ENCODE measurements at places on chromosomes 2 and 18. TPM values are rescaled to one million over a fixed set of nuclear protein-coding genes. Genes with fewer than 3 reads are reported as not detected.
A peak's percentile ranks its signal among the peaks of the same experiment; 100 is the strongest.

HS6ST1 gene
- total RNA-seq: 37.7 TPM

GRCh38 chr18:47531717-47532116 is 280.3 kb upstream of the SKOR2 start:
- DNase-seq: peak; percentile 1

DNA sequence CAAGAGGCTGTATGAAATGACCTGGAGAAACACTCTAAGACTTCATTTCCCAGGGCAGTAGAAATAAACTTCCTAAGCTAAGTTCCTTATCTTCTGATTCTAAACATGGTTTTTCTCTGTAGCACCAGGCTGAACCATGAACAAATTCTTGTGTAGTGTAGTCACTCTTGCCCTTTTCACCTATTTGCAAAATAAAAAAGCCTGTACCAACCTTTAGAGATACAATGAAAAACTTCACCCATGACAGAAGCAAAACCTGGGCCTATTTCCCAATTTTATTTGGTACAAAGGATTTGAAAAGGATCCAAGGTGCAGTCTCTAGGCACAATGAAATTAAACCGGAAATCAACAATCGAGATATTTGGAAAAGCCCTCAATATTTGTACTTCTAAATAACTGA is 43.6 kb downstream of the POLR1A start:
- DNase-seq: no peak

GRCh38 chr2:88738271-88738670 is 46.8 kb downstream of the RPIA start:
- no peak for DNase-seq

DNA sequence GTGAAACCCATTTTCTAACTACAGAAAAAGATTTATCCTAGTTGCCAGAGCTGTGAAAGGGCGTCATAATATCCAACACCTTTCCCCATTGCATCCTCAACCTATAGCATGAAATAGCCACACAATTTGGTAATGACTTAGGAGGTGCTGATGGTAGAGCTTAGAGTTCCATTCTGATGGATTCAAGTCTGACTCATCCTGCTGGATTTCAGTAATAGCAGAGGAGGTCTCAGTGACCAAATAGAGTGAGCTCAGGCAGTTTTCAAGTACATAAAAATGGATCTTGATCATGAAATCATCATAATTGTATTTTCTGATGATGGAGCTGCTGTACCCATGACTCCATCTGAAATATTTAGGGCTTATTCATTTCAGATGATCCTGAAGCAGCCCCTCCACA is 270.7 kb upstream of the KLHL29 start:
- DNase-seq: no peak

Data from lung (tissue), 17 donors.